ENCODE measurements at places on chromosomes 13 and 19.

GRCh38 chr19:1228161-1228957 is 9.4 kb downstream of the CBARP start:
- no peak for DNase-seq

- peak; percentile 22 for DNase-seq
Observed at GRCh38 chr19:41795031-41795461, 1.3 kb upstream of the CEACAM3 start.

- DNase-seq = no peak
Observed at GRCh38 chr19:2274931-2275535, 6.9 kb downstream of the PEAK3 start.

- no peak for DNase-seq
Observed at GRCh38 chr19:7494416-7495098, 5.7 kb upstream of the PEX11G start.

DNA sequence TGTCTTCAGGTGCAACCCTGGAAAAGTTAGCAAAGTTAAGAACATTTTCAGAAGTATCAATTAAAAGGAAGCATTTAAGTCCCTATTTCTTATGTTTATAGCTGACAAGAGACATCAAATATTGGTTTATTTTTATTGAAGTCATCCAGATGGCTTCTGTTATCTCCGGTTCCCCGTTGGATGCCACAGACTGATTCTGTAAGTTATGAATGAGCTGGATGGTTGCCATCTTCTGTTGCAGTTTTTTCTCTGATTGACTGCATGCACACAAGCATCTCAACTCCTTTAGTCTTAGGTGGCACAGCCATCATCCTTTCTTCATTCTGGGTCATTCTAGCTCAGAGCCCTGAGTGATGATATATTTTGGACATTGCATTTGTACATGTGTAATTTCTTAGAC is 10.6 kb upstream of the OXGR1 start:
- DNase-seq = no peak

DNA sequence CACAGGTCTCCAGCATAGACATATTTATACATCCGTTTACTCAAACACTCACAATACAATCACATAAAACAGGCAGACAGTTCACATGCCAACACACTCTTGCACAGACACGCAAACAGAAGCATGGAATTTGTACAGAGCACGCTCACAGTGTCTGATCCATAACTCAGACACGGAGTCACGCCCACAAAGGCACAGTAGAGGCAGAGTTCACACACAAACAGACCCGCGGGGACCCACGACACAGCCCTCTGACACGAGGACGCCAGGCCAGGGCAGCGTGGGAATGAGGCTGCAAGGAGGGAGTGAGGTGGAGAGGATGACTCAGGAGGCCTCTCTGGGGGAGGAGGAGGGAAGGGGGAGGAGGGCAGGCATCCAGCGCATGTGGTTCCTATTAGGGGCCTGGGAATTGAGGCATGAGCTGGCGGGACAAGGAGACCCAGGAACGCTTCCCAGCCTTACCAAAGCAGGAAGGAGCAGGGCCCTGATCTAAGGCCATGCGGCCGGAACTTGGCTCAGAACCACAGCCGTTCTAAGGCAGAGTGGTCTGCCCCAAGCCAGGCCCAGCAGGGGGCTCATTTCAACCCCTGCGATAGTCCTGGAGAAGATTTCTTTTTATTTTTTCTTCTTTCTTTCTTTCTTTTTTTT is 9.1 kb upstream of the OLFM2 start:
- DNase-seq = no peak

GRCh38 chr13:41370736-41371135 is 59.7 kb downstream of the NAA16 start:
- no peak for DNase-seq

- DNase-seq = no peak
Observed at GRCh38 chr13:48645845-48646244, 7.9 kb upstream of the CYSLTR2 start.

- no peak for DNase-seq
Observed at GRCh38 chr13:112456138-112457056, 80.2 kb downstream of the SPACA7 start.

DNA sequence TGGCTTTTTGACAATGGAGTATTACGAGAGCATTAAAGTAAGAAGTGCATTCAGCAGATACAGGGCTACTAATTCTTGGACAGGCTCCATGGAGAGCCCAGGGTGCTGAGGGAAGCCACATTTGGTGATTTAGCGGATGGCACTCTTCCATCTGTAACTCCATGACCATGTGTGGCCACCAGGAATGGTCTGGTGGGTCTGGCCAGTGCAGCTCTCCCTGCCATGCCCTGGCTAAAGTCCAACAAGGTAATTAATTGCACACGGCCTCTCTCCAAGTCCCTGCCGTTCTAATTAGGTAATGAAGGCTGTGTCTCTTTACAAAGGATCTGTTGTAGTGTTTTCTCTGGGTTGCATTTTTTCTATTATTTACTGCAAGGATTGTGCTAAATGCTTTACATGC is 4.3 kb upstream of the ZFR2 start:
- no peak for DNase-seq

- DNase-seq = no peak
Observed at GRCh38 chr13:102825921-102826706, 19.7 kb upstream of the ERCC5 start.

DNA sequence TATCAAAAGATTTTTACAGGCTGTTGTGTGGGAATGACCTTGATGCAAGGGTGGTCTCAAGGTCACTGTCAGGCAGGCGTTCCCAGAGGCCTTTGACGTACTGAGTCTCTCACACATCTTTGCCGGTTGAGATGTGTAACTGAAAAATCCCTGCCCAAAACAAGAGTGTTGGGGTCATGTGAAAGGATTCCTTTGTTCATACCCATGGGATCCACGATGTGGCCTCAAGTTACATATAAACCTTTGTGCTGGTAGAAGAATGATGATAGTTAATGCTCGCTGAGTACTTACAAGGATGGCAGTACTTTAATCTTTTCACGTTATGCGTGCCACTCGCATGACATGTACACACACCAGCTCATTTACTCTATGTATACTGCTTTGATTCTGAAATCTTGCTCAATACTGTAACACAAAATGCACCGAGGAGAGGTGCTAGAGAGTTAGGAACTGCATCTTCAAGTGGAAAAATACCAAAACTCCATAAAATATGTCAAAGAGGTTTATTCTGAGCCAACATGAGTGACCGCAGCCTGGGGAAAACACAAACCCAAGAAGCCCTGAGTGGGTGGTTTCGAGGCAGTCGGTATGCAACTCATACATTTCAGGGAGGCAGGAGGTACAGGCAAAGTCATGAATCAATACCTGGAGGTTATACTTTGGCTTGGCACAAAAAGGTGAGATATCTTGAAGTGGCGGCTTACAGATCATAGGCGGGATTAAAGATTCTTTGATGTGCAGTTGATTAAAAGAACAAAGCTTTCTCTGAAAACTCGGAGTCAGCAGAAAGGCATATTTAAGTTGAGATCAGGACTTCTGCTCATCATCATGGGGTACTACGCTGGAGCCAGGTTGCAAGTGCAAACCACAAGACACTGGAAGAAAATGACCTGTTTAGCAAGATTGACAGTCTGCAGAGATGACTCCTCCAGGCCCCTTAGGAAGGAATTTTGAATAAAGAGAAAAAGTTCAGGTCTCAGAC is 87.4 kb upstream of the ARHGEF7 start:
- no peak for DNase-seq

DNA sequence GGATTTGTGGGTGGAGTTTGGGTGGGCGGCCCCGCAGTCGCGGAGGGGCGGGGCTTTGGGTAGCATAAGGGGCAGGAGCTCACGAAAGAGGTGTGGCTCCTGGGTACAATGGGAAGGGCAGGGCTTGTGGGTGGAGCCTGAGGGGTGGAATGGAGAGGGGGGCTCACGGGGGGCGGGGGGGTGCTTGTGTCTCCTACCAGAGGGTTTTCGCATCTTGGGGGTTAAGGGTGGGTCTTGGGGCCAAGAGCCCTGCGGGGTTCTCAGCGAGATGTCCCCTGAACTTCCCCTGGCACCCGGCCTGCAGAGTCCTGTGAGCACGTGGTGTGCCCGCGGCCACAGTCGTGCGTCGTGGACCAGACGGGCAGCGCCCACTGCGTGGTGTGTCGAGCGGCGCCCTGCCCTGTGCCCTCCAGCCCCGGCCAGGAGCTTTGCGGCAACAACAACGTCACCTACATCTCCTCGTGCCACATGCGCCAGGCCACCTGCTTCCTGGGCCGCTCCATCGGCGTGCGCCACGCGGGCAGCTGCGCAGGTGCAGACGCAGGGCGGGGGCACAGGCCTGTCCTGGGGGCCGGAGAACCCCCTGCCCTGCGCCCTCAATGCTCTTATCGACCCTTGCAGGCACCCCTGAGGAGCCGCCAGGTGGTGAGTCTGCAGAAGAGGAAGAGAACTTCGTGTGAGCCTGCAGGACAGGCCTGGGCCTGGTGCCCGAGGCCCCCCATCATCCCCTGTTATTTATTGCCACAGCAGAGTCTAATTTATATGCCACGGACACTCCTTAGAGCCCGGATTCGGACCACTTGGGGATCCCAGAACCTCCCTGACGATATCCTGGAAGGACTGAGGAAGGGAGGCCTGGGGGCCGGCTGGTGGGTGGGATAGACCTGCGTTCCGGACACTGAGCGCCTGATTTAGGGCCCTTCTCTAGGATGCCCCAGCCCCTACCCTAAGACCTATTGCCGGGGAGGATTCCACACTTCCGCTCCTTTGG is 5.1 kb downstream of the FSTL3 start:
- DNase-seq = no peak

GRCh38 chr19:10565028-10565566 is 713 bp downstream of the KRI1 start:
- DNase-seq = no peak

GRCh38 chr13:113860051-113860664 is 3.7 kb downstream of the GAS6 start:
- DNase-seq = no peak

Data from NCI-H2081 treated with DMSO at 0.1 percent for 48 hours (cell line).